ENCODE measurements at places on chromosomes 1 and 21.

DNA sequence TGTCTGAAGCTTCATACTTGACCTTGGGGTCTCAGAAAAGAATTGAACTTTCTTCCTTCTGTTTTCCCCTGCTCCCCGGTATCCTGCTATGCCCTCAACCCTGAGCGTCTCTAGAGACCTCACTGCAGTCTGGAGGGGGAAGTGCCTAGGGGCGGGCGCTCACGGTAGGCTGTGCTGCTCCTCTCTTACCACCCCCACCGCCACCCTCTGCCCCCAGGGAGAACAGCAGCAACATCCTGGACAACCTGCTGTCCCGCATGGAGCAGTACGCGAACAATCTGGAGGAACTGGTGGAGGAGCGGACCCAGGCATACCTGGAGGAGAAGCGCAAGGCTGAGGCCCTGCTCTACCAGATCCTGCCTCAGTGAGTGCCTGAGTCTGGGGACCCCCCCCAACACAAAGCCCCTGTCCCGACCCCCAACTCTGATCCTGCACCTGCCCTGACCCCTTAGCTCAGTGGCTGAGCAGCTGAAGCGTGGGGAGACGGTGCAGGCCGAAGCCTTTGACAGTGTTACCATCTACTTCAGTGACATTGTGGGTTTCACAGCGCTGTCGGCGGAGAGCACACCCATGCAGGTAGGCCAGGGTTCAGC lies 10.3 kb downstream of the NPR1 start:
- no peak for DNase-seq

GRCh38 chr1:201531551-201532425 lies 7.1 kb upstream of the NAV1 start:
- DNase-seq, result no peak

DNA sequence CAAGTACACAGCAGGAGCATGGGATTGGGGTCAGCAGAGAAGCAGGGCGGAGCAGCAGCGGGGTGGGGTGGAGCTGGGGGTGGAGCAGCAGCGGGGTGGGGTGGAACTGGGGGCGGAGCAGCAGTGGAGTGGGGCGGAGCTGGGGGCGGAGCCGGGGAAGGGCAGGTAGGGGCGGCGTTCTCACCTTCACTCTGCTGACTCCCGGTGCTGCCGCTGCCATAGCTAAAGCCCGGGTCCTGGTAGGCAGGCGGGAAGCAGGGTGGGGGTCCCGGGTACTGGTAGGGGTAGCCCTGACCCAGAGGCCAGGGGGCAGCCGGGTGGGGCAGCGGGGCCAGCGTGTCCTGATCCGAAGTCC lies 6.7 kb downstream of the TAS1R3 start:
- DNase-seq, result no peak

DNA sequence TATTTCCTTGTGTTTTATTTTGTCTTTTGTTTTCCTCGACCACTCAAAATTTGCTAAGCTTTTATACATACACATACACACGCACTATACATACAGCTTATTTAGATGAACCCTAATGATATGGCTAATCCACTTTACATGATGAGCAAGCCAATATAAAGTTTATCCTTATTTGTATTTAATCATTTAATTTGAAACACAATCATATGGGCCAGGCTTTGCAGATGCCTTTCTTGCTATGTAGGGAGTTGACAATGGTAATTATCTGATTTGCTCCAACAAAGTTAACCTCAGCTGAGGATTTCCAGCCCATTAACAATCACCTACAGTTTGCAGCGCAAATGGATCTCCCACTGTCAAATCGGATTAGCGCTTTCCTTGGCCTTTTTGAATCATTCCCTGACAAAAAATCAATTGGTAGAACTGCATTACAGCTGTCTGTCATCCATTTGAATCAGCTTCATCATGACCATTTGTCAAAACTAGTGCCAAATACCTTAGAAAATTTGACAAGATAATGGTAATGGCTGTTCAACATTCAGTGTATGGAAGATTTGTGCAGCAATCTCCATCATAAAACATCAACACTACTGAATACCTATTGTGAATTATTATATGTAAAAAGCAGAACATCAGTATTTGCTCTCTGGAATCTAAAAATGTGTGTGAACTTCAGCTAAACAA lies 352.6 kb downstream of the MRPL39 start:
- DNase-seq, result no peak

DNA sequence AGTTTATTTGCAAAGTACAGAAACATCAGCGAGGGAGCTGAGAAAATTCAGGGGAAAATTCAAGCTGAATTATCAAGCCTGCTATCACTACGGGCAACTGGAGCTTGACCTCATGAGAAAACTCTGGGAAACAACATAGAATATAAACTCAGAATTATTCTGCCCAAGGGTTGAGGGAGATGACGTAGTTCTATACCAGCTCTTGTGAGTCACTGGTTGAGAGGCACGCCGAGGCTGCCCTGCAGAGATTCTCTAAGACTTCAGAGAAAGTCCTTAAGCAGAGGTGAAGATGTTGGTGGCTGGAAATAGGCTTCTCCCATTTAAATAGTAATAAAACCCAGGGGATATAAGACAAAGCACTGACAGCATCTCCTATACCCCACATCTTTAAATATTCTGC lies 12.3 kb downstream of the SYDE2 start:
- DNase-seq, result no peak

- DNase-seq, result no peak
Measured at GRCh38 chr21:26946744-26947446, 20.0 kb downstream of the ADAMTS5 start.

DNA sequence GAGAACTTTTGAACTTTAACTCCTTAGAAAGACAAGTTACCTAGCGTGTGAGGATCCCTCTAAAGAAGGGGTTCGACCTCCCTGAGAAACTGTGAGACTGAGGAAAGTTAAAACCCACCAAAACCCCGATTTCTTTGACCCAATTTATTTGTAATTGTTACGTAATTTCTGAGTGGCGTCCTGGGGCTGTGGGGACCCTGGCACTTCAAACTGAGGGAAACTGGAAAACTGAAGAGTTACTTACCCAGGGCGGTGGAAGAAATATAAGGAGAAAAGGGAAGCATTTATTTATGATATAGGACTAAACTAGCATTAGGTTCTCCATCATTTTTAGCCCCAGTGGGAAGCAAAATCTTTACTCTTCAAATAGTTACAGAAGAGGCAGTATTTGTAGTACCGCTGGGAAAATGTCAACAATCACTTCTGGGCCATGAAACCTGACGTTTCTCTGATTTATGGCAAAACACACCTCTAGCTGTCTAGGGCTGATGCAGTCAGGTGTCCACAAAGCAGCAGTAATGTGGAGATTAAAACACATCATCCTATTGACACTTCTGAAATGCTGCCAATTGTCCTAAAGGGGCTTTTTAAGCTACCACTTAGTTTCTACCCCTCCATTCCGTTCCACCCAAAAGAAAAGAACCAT lies 430 bp downstream of the S100B start:
- DNase-seq, result no peak

DNA sequence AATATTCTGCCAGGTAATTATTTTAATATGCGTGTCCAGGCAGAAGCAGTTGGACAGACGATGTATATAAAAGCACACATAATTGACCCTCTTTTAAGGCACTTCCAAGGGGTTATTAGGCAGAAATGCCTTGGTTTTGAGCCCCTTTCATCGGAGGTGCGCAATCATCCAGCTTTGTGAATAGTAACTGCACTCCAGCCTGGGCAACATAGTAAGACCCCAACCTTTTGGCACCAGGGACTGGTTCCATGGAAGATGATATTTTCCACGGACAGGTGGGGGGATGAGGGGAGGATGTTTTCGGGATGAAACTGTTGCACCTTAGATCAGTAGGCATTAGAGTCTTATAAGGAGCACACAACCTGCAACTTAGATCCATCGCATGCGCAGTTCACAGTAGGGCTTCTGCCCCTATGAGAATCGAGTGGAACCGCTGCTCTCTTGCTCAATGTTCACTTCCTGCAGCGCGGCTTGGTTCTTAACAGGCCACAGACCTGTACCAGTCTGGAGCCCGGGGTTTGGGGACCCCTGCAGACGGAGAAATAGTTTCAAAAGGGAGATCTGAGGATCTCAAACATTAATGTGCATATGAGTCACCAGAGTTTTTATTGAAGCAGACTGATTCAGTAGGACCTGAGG lies 1.8 kb upstream of the MCOLN2 start:
- DNase-seq, result no peak

DNA sequence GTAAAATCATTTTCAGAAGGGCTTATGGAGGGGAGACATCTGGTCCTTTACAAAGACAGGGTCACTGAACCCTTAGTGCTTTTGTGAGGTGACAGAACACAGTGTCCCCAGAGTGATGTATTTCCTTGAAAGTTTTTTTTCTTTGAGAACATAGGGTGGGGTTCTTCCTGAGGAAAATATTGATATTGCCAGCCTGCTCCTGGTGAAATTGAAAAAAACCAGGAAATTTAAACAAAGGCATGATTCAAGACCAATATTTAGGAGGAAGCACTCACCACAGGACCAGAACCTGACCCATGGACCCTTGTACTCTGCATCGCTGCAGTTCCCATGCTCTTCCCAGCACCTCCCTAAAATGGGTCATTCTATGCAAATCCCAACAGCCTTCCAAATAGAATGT lies 63.7 kb downstream of the ST6GALNAC3 start:
- no peak for DNase-seq

GRCh38 chr1:23100074-23100748 lies 68.4 kb downstream of the LUZP1 start:
- DNase-seq, result peak; percentile 70

DNA sequence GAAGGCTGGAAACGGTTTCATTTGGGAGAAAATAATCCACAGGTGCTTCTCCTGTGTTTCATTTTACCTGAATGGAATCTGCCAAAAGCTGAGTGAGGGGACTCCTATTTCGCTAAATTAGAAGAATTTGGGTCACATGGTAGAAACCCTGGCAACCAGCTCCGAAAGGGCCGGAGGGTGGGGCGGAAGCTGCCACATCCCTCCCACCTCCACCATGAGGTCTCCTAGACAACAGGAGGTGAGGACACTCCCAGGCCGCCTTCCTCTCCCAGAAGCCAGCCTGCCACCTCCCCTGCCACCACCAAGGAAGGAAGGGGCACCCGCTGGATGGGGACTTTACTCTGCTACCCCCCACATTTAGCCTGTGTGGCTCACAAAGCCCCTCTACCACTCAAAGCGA lies 199.9 kb upstream of the ZC3H12A start:
- no peak for DNase-seq

GRCh38 chr1:58256546-58256945 lies 290.0 kb downstream of the OMA1 start:
- DNase-seq, result no peak

- DNase-seq, result no peak
Measured at GRCh38 chr1:44296806-44297205, 58.3 kb downstream of the ERI3 start.

DNA sequence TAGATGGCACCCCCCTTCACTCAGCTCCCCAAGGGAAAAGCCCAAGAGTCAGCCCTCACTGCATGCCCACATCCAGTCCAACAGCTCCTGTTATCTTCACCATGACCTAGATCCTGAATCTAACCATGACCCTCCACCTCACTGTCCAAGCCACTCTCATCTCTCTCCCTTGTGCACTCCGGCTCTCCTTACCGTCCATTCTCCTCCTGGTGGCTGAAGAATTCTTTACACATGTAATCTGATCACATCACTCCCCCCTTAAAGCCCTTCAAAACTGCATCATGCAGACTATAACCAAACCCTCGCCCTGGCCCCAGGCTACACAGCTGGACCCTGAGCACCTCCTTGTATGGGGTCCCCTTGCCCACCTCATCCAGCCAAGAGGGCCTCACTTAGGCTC lies 14.0 kb upstream of the PAQR7 start:
- no peak for DNase-seq

- no peak for DNase-seq
Measured at GRCh38 chr21:45532826-45533360, 9.3 kb downstream of the SLC19A1 start.

DNA sequence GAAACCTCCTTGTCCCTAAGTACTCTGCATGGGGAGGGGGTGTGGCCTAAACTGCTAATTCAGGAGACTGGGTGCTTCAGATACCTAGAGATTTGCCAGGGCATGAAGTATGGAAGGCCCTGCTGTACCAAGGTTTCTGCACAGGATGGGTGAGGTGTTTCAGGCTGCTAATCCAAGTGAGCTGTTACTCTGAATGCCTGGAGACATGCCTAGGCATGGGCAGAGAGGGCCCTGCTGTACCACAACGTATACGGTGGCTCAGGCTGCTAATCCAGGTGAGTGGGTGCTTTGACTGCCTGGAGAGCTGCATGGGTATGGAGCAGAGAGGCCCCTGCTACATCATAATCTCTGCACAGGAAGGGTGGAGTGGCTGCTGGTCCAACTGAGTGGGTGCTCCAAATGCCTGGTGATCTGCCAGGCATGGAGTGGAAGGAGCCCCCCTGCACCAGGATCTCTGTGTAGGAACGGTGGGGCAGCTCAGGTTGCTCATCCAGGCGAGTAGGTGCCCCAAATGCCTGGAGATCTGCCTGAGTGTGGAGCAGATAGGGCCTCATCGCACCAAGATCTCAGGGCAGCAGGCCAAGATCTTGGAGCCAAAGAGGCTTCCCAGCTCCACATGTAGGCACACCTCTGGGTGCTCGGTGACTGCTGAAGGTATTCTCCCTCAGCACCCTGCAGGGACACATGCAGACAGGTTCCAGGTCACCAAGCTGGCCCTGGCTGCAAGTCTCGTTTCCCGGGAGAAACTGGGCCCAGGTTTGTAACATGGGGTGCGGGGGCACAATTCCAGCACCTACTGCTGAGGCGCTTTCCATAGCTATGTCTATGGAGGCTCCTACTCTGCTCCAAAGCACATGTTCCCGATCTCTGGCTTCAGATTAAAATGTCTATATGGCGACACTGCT lies 252.5 kb upstream of the PLXNA2 start:
- no peak for DNase-seq

DNA sequence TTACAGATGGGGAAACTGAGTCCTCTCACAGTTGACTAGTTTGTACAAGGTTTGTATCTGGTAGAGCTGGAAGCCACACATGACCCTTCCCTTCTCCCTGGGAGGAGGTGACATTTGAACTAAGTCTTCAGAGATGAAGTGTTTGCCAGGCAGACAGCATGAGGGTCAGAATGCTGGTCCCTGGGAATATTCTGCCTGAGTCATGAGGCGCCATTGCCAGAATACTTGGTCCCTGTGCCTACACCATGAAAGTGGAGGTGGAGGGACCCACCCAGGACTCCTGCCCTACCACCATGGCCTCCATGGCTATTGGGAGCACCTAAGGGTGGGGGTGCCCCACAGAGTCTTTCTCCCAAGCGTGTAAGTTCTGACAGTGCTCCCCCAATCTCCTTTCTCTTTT lies 7.0 kb downstream of the RPS6KA1 start:
- DNase-seq, result no peak

DNA sequence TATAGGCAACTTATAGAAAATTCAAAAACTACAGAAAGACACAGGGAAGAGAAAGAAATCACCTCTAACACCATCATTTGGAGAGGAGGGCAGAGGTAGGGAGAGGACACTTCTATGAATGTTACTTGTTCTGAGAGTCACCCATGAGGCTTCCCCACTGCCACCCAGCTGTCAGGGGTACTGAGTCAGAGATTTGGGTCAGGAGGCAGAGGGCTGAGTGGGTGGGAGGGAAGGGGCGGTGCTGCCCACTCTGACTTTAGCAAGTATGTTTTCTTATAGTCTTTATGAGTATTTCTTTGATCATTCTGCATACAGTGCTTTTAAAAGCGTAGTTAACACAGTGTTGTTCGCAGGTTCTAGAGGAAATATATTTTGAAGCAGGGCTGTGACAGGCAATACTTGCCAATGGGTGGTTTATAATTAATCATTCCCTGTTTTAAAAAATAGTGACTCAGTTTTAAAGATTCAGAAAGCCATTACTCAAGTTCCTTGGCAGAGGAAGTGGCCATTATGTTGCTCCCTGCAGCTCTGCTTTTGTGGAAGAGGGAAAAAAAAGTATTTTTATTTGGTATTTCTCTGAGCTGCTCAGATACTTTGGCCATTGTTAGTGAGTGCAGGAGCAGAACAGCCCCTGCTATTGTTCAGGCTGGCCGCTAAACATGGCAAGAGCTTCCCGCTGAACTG lies 18.3 kb downstream of the IL6R start:
- DNase-seq, result no peak

All from HS-27A (cell line).